ENCODE measurements at places on chromosomes 2 and 18.

DNA sequence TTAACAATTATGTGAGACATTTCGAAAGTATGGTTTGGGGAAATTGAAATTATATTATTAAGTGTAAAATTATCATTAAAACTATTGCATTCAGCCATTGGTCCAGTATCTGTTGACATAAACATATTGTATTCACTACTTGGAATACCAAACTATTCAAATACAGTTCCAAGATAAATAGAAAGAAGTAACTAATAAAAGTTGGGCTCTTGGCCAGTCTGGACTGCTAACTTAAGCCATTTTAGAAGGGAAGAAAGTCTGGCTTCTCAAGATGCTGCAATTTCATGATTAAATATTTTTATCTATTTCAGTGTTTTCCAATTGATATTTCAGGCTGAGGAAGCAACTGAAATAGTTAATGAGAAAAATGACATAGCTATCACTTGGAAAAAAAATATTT, 109.8 kb upstream of the CHRNA1 start:
- DNase-seq = no peak

DNA sequence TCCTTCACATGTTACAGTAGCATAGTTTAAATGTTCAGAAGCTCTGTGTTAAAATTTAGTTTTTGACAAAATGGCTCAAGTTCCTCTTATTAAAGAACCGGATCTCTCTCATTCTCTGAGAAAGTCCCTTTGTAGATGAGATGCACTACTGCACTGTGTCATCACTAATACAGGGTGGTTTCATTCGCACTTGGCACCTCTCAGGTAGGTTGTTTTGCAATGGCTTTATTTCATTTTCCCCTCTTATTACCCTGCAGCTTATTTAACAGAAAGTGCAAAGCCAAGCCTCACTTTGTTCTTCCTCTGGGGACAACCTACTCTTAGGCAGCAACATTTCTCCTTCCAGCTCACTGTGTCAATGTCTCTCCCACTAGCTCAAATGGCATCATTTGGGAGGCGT, 185.1 kb downstream of the DLGAP1 start:
- no peak for DNase-seq

DNA sequence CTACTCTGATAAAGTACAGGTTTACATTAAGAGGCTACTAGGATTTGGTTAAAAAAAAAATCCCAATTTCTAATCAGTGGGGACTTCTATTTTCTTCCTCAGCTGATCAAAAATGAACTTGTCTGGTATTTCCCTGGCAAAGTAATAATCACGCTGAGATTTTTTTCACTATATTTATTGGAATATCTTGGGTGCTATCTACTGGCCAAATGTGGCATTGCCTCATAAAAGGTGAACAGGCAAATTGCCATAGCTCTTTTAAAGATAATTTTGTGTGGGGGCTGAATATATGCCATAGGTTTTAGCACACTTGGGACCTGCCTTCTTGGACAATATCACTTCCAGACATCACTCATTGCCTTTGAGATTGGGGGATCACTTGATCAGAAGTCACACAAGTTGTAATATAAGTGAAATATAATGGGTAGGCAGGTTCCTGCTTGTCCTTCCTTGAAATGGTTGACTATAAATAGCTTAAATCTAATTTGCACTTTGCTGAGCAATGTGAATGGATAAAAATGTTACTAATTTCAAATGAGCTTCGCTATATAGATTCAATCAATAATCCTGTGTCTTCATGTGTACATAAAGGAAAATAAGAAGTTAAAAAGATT, 7.0 kb upstream of the NXPH2 start:
- no peak for DNase-seq

- no peak for DNase-seq
Observed at GRCh38 chr18:74980669-74981068, 228.3 kb downstream of the PTGR3 start.

DNA sequence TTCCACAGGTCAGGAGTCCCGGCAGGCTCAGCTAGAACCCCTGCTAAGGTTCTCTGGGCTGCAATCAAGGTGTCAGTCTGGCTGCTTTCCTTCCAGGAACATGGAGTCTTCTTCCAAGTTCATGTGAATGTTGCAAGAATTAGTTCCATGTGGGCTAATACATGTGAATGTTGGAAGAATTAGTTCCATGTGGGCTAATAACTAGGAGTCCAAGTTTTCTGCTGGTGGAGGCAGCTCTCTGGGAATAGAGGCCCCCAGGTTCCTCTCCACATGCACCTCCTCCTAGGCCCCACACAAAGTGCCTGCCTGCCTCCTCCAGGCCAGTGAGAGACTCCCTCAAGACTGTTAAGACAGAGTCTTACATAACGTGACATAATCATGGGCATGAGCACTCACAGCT, 140.8 kb upstream of the SLC35G4 start:
- no peak for DNase-seq

- DNase-seq = no peak
Observed at GRCh38 chr2:7881063-7881462, 800.8 kb upstream of the ID2 start.

DNA sequence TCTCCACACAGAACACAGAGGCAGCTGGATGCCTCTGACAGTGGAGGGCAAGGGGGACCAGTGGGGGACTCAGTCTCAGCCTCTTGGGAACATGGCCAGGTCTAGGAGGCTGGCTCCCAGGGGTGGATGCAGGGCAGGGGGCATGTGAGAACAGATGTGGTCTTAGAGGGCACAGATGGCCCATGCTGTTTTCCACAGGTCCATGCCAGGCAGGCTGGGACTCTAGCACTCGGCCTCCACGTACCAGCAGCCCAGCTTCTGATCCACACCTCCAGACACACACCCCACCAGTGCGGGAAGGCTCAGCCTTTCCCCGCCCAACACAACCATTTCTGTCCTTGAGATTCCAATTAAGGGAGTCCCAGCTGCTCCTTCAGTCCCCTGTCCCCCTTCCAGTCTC, 42.4 kb downstream of the TNS1 start:
- DNase-seq = no peak

DNA sequence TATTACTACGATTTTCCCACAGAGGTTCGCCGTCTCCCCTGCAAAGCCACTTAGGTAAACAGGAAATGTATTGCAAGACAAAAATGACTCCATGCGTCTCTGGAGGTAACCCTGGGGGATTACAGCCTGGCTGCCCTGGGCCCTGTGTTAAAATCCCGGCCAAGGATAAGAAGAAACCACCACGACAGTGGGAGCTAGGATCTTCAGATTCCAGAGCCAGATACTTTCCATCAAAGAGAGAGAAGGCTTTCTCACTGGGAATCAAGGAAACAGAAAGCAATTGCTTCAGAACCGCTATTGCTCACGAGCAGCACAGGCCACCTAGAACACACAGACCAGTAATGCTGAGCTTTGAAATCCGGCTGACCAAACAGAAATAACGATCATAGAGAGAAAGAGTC, 97.9 kb upstream of the ZNF516 start:
- DNase-seq = no peak

DNA sequence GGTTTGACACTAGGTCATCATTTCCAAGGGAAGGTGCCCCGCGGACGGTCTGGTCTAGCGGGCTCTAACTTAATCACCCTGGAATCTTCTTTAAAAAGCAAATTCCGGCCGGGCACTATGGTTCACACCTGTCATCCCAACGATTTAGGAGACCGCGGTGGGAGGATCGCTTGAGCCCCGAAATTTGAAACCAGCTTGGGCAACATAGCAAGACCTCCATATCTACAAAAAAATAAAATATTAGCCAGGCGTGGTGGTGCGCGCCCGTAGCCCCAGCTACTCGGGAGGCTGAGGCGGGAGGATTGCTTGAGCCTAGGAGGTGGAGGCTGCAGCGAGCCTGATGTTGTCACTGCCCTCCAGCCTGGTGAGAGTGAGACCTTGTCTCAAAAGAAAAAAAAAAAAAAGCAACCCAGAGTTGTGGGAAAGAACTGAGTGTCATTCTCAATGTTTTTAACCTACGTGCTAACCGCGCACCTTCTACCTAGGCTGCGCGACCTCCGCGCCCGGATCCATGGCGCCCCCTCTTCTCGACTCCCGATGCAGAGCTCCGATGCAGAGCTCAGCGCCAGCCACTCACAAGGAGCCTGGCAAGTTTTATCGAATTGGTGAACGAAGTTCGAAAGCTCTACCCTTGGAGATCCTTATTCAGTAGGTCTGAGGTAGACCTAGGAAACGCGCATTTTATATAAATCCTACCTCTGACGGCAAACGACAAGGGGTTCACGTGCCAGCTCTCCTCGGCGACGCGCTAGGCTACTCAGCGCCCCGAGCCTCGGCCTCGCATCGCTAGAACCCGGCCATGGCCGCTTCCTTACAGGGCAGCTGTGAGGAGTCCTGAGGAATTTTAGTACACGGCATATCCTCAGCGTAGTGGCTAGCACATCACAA, 888 bp upstream of the TWSG1 start:
- DNase-seq = peak; percentile 1

DNA sequence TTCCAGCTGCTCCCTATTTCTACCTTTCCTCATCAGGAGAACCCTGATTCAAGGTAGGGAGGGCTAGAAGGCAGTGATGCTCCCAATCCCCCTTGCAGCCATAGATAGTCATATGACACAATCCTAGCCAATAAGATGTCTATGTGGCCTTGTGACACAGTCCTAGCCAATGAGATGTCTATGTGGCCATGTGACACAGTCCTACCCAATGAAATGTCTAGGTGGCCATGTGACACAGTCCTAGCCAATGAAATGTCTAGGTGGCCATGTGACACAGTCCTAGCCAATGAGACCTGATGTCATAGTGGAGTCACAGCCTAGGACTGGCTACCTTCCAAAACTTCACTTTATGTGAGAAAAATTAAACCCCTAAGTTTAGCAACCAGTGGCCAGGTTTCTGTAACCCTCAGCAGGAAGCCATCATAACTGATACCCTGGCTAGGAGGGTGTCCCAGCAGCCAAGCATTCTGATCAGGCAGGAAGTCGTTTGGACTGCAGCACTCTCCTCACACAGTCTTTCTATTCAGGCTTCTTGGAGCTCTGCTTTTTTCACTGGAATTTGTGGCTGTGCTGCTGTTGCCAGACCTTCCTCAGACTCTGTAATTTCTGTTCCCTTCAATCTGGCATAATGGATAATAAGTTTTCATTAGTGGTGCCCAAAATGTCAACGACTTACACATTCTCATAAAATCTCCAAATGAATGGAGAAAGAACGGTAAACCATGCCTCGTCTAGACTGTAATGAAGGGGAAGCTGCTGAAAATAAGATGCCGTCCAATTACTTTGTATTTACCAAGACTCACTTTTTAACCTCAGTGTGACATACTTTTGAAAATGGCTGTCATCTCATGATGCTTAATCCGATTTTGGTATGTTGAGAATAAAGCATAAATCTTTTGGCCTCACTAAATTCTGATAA, 165.0 kb upstream of the NCKAP5 start:
- no peak for DNase-seq

DNA sequence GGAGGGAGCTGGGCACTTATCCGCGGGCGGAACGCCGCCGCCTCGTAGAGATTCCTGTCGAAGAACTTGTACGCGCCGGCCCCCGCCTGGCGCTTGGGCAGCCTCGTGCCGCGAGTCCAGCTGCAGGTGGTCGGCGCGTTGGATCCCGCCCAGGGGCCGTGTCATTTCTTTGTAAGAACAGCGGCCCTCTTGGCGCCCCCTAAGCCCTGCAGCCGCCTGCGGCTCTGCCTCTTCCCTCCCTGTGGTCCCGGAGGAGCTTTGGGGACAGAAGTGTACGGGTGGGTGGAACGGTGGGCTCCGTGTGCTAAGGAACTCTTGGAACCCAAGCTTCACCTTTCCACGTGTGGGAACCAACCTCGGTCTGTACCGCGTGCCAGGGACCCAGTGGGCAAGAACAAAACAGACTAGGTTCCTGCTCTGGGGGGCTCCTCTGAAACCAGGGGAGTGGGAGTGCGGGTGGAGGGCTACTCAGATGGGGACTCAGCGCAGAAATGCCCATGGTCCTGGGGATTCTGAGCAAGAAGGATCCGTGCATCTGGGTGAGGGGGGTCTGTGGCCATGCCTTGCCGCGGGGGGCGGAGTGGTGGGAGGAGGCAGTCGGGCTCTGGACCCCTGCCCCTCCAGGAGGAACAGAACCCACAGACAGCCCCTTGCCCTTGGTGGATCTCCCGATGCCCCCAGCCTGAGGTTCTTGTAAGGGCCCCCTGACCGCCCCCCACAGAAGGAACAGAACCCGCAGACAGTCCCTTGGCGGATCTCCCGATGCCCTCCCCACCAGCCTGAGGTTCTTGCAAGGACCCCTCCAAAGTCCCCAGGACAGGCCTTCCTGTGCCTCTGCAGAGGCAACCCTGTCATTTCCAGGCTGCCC, 1.5 kb downstream of the GPC1 start:
- DNase-seq = no peak

DNA sequence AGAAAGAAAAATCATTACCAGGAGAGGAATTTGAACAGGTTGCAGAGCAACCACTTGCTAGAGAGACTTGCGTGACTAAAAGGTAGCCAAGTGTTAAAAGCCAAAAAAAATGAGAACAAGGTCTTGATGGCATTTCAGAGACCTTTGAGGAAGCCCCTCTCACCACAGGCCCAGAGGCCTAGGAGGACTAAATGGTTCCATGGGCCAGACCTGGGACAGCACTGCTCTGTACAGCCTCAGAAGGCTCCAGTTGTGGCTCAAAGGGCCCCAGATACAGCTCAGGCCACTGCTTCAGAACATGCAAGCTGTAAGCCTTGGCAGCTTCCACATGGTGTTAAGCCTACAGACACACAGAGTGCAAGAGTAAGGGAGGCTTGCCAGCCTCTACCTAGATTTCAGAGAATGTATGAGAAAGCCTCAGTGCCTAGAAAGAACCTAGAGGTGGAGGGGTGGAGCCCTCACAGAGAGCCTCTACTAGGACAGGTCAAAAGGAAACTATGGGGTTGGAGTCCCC, 15.3 kb downstream of the CNDP1 start:
- DNase-seq = no peak

GRCh38 chr2:206115026-206115578, 29.1 kb upstream of the INO80D start:
- no peak for DNase-seq

DNA sequence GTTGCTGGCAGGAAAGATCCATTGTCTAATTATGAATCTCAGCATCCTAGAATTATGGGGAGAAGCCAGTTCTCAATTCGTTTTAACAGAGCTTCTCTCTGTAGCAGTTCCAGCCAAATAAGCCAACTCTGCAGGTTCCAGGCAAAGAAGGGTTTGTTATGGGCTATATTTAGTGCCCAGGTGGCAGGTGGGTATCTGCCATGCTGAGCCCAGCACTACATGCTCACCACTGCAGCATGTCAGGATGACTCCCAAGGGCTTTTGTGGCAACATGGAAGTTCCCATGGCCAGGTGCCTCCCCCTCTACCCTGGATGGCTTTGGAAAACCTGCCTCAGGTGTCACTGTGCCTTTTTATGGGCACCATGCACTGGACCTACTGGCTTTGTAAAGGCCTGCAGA, 137.7 kb upstream of the MSH6 start:
- DNase-seq = no peak

GRCh38 chr2:100875516-100876230, 55.7 kb downstream of the NPAS2 start:
- no peak for DNase-seq

GRCh38 chr2:171595896-171596295, 73.6 kb downstream of the CYBRD1 start:
- DNase-seq = no peak
